ENCODE measurements at places on chromosomes 1 and 21. TPM values are rescaled to one million over a fixed set of nuclear protein-coding genes. Genes with fewer than 3 reads are reported as not detected.

DDOST gene
- 410 TPM for total RNA-seq

CADM3 gene
- not detected for total RNA-seq

CFHR3 gene
- not detected for total RNA-seq

RUNX1 gene
- total RNA-seq, result 12.3 TPM

SLFNL1 gene
- 0.35 TPM for total RNA-seq

LENEP gene
- not detected for total RNA-seq

LAMTOR5 gene
- 81.1 TPM for total RNA-seq

CYP2J2 gene
- total RNA-seq, result not detected

Data from smooth muscle cell of the coronary artery (primary cell).